ENCODE measurements at places on chromosomes 11 and 22. TPM values are rescaled to one million over a fixed set of nuclear protein-coding genes. Genes with fewer than 3 reads are reported as not detected.
A peak's percentile ranks its signal among the peaks of the same experiment; 100 is the strongest.

Gene ATL3
- 192 TPM for total RNA-seq

GRCh38 chr11:16126362-16126761, 230.0 kb downstream of the SOX6 start:
- no peak for DNase-seq

GRCh38 chr11:125211948-125212340, 47.4 kb downstream of the PKNOX2 start:
- no peak for DNase-seq

- DNase-seq = no peak
These were observed 6.3 kb upstream of the C11orf91 start for GRCh38 chr11:33706966-33707365.

DNA sequence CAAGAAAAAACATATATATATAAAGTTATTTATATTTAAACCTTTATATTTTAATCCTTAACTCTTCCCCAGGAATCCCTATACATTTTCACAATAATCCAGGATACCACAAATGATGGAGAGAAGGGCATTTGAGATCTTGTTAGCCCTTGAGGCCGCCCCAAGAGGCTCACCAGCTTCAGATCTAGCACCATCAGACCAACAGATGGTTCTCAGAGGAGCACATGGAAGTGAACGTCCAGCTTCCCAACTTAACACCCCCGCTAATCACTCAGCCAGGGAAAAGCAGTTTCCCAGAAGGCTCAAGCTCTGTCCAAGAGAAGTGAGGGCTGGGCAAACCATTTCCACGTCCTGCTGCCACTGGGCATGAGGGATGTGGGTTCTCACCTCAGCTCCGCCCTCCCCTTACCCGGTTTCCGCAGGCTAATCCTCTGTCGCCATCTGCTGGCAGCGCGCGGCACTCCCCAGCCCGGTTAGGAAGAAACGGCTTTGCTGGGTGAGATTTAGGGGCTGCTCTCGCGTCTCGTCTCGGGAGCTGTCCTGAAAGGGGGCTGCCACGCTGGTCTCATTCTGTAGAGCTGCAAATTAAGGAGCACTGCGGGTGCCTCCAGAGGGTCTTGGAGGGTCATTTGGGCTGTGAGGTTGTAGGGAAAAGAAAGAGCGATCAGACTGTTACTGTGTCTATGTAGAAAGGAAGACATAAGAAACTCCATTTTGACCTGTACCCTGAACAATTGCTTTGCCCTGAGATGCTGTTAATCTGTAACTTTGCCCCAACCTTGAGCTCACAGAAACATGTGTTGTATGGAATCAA, 6.8 kb upstream of the FAM111A start:
- peak; percentile 40 for DNase-seq

DNA sequence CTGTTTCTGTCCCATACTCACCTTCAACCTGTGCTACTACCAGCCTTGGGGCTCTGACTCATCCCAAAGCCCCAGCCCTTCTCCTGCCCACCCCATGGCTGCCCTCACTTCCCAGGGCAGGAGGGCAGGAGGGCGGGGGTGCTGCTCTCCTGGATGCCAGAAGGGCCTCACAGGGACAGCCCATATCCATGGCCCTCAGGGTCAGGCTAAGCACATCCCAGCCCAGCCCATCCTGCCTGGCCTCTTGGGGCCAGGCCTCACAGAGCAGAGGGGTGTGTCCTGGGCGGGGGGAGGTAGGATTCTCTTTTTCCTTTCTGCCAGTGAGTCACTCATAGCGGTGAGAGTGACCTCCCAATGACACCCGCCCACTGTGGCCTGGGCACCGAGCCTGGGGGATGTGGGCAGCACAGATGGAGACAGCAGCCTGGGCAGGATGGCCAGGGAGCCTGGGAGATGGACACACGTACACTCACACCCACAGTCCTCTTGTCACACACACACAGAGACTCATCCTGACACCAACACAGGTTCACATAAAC, 2.4 kb downstream of the LTBP3 start:
- peak; percentile 47 for DNase-seq

DNA sequence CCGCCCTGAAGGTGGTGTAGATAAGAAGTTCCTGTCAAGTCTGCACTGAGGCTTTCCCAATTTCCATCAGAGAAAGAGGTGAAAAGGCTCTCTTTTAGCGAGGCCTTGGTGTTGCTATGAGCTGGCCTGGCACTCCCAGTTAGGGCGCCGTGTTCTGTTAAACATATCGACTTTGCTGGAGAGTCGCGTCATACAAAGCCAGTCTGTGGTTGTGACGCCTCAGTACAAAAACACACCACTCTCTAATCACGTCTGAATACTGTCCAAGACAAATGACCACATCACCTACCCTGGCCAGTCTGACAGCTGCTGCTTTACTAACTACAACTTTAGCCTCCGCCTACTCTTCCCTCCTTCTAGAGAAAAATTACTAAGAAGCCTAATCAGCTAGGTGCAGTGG, 8.0 kb upstream of the TOLLIP start:
- no peak for DNase-seq

GRCh38 chr22:42603427-42603826, 11.3 kb downstream of the POLDIP3 start:
- no peak for DNase-seq

DNA sequence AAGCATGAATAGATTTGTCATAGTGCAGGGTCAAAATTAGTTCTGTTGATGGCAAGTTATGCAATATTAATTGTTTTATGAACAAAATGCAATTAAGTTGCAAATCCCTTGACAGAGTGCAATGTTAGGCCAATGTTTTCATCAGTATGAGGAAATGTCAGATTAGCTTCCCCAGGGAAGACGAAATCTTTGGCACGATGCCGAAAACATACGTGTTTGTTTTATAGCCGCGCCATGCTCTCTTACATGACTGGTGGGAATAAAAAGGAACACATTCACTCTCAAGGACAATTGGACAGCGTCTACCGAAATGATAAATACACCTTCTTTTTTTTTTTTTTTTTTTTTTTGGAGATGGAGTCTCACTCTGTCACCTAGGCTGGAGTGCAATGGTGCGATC, 27.0 kb downstream of the MFNG start:
- DNase-seq = no peak

- DNase-seq = no peak
These were observed 6.8 kb upstream of the TCF20 start for GRCh38 chr22:42277232-42277753.

All from thoracic aorta (tissue), 2 donors.